Stimulated activated CD8-positive, alpha-beta memory T cell treated with anti-CD3 and anti-CD28 coated beads, Interleukin-15, amount 100 ng/mL, for 4 hours (primary cell): ENCODE measurements at places on chromosomes 11 and 22.

DNA sequence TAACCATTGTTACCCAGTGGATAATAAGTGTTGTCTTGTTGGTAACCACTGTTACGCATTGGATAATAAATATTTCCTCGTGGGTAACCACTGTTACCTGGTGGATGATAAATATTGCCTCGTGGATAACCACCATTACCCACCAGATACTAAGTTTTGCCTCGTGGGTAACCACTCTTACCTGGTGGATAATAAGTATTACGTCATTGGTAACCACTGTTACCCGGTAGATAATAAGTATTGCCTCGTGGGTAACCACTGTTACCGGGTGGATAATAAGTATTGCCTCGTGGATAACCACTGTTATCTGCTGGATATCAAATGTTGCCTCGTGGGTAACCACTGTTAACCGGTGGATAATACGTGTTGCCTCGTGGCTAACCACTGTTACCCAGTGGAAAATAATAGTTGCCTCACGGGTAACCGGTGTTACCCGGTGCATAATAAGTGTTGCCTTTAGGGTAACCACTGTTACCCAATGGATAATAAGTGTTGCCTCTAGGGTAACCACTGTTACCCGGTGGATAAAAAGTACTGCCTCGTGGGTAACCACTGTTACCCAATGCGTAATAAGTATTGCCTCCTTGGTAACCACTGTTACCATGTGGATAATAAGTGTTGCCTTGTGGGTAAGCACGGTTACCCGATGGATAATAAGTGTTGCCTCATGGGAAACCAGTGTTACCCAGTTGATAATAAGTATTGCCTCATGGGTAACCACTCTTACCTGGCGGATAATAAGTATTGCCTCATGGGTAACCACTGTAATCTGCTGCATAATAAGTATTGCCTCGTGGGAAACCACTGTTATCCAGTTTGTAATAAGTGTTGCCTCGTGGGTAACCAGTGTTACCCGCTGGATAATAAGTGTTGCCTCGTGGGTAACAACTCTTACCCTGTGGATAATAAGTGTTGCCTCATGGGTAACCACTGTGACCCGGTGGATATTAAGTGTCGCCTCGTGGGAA is 21.9 kb upstream of the NXPE4 start:
- DNase-seq: no peak

DNA sequence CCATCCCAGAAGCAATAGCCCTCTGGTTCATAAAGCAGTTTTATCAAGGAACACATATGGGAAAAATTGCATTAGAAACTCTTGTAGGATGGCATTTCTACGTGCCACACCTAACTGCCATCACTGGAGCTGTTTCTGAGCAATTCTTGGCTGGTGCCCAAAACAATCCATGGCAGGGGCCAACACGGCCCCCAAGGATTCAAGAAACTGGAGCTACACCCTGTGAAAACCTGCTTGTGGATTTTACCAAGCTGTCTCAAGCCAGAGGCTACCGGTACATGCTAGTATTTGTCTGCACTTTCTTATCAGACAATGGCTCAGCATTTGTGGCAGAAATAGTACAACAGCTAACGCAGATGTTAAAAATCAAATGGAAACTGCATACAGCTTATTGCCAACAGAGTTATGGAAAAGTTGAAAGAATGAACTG is 42.4 kb upstream of the GLYAT start:
- no peak for DNase-seq

DNA sequence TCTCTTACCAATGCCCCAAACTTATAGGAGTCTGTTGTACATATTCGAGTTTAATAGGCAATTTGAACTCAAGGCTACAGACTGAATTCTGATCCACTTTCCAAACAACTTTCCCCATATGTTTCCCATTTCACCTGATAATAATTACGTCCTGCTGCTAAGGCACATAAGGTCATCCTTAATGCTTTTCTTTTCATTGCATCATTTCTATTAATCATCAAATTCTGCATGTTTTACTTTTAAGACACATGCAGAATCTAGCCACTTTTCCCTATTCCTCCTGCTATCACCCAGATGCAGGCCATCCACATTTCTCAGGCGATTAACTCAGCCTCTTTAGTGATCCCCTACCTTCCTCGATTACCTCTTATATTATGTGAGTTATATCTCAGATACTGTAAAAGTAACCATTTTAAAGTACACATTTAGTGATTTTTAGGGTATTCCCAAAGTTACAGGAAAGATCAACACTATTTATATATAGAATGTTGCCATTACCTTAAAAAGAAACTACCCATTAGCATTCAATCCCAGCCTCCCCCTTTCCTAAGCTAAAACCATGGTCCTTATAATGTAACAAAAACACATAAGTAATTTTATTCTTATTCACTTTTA is 14.9 kb downstream of the XKR3 start:
- DNase-seq: no peak

DNA sequence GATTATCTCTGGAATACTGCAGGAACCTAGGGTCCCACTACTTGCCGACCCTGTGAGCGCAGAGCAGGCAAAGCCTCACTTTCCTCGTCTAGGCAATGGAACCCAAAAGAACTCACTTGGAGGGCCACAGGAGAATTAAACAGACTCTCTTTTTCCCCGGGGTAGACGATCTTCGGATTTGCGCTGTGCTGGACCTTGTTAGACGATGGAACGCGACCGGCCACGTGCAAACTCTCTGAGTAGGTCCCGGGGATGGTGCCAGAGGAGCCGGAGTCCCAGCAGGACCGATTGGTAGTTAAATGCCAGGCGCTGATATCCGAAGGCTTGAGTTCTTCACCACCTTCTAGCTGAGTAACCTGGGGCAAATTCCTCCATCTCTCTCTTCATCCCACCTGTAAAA is 1.0 kb upstream of the SLC1A2 start:
- no peak for DNase-seq

DNA sequence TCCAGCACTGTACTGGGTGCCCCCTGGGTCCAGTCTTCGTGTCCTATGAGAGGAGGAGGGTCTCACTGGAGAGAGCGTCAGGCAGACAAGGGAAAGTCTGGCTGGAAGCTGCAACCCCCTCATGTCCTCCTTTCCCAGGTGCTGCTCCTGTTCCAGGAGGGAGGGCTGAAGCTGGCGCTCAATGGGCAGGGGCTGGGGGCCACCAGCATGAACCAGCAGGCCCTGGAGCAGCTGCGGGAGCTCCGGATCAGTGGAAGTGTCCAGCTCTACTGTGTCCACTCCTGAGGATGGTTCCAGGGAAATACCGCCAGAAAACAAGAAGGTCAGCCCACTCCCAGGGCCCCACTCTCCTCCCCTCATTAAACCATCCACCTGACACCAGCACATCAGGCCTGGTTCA is 10.2 kb downstream of the LGALS12 start:
- no peak for DNase-seq

GRCh38 chr22:42468841-42469240 is 36.6 kb upstream of the NFAM1 start:
- DNase-seq: no peak

- no peak for DNase-seq
Observed at GRCh38 chr22:31923136-31923535, 21.2 kb upstream of the YWHAH start.

DNA sequence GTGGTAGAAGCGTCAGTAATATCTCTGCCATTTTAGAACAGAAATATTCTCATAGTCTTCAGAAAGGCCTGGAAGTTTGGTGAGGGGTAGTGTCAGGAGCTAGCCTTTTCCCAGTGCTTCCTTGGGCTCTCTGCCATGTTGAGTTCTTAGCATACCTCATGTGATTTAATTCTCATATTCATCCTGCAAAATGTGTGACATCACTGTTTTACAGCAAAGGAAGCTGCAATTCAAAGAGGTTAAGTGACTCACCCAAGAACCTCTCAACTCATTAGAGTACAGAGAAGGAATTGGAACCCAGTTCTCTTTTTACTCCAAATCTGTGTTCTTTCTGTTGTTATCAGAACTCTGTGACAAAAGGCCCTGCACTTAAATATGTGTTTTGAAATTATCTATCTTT is 72.1 kb downstream of the RNF169 start:
- DNase-seq: no peak

DNA sequence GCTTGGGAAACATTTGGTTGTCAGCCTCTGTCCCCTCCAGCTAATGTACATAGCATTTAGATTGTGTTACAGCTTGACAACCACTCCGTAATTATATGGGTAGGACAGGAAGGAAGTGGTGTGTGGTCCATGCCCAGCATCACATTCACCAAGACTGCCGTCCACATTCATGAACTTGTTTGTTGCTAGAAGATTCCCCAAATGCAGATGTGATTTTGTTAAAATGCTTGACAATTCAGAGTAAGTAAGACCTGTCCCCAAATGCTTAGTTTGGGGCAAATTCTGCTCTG is 1482.7 kb downstream of the TBC1D22A start:
- DNase-seq: no peak

- DNase-seq: no peak
Observed at GRCh38 chr11:13868710-13869397, 93.7 kb upstream of the SPON1 start.

DNA sequence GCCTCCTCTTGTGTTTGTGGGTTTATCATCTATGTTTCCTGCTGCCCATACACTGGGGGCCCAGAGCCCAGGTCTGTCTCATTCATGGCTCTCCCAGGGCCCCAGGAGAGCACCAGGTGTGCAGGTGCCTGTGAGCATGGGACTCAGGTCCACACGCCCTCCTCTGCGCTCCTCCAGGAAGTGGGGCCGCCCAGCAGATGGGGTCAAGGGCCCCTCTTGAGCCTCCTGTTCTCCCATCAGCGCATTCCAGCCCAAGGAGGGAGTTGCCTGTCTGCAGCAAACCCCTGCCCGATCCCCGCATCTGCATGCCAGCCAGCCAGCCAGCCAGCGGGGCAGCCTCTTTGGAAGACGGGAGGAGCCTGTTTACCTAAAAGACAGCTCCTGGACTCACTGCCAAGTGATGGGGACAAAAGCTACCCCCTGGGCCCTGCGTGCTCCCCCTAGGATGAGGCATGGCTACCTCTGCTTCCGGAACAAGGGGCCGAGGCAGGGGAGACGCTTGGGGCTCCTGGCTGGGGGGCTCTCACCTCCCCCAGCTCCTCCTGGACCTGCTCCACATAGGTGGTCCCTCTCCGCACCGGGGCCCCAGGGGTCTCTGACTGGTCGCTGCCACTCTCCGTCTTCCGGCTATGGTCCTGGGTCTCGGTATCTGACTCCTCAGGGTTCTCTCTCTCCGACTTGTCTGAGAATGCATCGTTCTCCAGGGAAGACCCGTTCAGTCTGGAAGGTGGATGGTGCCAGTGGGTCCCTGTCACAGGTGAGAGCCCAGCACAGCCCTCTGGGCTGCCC is 49.7 kb upstream of the CARS1 start:
- DNase-seq: no peak

DNA sequence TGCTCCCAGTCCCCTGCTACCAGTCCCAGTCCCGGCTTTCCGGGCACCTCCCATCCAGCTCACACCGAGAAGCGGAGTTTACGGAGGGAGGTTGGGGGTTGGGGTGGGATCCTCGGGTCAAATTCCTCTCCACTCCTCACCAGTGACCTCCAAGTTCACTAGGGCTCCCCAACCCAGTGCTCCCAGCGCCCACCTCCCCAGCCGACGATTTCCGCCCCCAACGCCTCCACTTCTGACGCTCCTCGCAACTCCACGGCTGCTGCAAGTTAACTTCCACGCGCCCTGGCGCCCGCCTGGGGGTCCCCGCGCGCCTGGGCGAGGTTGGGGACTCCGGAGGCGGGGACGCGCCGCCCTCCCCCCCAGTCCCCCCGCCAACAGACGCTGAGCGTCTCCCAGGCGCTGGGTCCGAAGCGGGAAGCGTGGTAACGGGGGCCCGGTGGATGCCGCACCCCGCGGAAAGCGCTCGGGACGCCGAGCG is 526 bp downstream of the TPST2 start:
- no peak for DNase-seq

- no peak for DNase-seq
Observed at GRCh38 chr11:67468056-67468455, 995 bp downstream of the TMEM134 start.

DNA sequence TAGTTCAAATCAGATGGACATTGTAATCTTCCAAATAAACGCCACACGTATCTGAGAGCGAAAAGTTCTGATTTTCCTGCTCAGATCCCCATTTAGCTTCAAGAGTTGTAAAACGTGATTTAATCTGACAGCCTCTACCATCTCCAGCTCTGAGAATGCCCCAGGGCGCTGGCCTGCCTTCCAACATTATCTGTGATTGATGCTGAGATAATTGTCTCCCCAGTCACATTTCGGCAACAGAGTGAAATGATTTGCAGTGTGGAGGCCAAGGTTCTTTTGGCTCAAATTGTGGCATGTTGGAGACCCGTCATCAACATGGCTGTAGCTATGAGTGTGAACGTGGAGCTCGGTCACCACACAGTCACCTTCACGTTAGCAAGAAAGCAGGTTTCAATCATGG is 283.4 kb downstream of the BRD1 start:
- DNase-seq: no peak

DNA sequence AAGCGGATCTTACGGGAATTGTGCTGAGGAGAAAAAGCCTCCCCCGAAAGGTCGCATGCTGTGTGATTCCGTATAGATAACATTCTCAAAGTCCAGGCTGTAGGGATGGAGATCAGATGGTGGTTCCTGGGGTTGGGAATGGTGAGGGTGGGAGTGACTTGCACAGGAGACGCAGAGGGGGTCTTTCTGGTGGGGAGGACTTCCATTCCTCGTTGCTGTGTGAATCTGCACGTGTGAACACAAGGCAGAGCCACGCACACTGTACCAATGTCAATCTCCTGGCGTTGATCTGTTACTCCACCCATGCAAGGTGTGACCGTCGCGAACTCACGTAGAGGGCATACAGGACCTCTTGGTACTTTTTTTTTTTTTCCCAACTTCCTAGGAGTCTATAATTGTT is 59.0 kb upstream of the KCNQ1OT1 start:
- DNase-seq: no peak

GRCh38 chr11:88122956-88123355 is 52.3 kb downstream of the RAB38 start:
- DNase-seq: no peak

GRCh38 chr11:30380846-30381245 is 57.9 kb downstream of the ARL14EP start:
- no peak for DNase-seq

DNA sequence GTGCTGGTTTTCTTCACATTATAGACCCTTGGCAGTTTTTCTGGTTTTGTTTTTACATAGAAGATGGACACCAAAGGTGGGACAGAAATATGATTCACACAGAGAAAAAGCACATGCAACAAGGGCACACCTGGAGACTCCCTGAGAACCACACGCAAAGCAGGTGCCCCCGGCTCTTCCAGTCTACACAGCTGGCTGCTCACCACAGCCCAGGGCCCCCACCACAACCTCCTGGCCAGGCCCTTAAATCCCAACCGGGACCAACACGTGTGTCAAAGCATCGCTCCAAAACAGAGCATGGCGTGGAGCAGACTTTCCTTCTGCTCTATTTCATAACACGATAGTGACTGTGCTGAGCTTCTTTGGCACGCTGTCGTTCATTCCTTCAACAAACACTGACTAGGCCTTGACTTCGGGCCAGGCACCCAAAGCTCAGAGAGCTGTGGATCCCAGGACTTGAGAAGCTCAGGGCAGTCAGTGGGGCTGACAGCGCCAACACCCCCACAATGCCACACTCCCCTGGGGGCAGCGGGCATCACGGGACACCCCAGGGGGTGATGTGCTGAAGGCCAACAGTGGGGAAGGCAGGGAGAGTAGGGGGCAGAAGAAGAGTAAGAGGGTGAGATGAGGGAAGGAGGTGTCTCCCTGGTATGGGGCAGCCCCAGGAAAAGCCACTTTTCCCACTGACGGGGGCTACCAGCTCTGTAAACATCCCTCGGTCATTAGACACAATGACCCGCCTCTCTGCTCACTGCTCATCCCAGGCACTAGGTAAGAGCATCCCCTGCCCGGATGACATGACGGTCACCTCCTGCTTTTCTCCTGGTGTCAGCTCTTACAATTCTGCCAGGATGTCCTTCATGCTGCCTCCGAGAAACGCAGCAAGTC is 26.0 kb downstream of the CELSR1 start:
- DNase-seq: no peak

- no peak for DNase-seq
Observed at GRCh38 chr22:48169227-48169626, 1406.8 kb downstream of the TBC1D22A start.
